ENCODE measurements at places on chromosomes 3 and 15.

- no peak for DNase-seq
These were observed 6.7 kb downstream of the CMTM8 start for GRCh38 chr3:32245200-32245599.

DNA sequence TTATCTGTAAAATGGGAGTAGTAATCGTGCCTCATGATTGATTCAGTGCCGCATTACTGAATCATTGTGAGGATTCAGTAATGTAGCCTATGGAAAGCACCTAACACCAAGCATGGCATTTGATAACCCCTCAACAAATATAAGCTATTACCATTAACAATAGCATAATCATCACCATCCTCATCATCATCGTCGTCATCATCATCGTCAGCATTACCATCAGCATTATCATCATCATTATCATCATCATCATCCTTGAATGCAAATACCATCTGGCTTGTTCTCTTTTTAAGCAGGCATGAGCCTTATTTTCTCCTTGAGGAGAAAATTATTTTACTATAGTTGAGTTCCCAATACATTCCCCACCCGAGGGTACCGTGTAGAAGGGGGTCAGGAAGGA, 115.4 kb upstream of the PTPRG start:
- no peak for DNase-seq

- no peak for DNase-seq
These were observed 1.3 kb downstream of the MAGI1 start for GRCh38 chr3:66037330-66037985.

DNA sequence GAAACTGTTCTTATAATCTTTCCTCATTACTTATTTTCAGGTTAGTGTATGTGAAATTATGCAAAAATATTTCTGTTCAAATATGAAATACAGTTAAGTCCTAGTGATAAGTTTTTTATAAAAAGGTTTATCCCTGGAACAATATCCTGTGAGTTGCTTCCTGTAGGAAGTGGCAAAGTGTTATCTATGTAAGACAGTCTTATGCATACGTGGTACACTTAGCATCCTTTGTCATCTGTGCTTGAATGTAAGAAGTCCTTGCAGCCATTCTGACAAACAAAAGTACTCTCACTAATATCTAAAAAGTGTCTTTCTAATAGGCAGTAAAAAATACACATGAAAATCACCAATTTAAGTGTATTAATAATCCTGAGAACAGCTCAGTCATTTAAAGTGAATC, 372.5 kb upstream of the BCHE start:
- DNase-seq = no peak

- no peak for DNase-seq
These were observed 12.6 kb upstream of the PAK2 start for GRCh38 chr3:196726788-196727675.

GRCh38 chr3:139297588-139298311, 46.1 kb upstream of the MRPS22 start:
- DNase-seq = no peak

GRCh38 chr15:66429546-66429945, 42.8 kb downstream of the MAP2K1 start:
- DNase-seq = no peak

DNA sequence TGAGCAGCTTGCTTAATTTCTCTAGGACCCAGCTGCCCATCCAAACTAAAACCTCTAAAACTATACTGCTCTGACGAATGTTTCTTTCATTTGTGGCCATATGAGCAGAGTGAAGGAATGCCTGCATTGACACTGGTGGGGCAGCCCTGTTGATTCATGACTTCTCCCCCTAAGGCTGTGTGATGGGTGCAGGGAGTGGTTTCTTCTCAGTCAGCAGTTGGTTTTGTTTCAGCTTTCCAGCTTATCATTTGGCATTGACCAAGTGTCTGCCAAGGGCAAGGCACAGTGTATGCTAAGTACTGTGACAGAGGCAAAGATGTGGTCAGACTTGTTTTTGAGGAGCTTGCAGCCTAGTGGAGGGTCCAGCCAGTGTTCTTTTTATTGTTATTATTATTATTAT, 4.7 kb downstream of the ABHD6 start:
- no peak for DNase-seq

Measured in activated CD8-positive, alpha-beta memory T cell treated with anti-CD3 and anti-CD28 coated beads, Interleukin-2, amount 50 U/mL, for 4 hours (primary cell).